ENCODE measurements at places on chromosomes 12 and 14.

- DNase-seq: no peak
Observed at GRCh38 chr12:56590237-56590830, 39.8 kb downstream of the BAZ2A start.

DNA sequence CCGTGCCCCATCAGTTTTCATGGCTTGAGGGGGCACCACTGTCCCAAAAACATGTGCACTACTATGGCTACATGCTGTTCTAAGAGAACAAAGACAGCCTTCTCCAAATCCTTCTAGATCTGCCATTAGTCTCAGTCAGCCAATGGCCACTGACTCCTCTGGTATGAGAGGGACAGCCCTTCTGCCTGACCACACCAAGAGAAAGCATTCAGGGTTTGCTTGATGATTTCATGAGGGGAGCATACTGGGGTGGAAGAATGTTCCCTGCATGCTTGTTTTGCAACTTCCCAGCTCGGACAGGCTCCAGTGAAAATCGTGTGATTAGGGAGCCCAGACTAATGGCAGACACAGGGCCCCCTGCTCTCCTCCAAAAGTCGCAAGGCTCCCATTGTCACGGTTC is 199.6 kb upstream of the ALG10B start:
- no peak for DNase-seq

DNA sequence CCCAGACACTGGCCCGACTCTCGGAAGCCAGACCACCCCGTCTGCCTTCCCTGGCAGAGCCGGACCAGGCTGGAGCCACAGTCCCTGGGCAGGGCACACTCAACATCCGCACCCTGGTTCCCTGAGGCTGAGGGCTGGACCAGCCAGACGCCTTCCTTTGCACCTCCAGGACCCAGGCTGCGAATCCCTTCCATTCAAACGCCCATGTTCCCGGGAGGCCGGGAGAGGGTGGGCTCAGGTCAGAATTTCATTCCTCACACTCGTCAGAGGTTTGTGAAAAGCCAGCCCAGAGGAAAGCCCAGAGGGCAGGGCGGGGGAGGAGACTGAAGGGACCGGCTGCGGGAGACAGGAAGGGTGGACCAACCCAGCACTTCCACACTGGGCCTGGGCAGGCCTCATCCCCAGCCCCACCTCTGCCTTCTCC is 58.7 kb downstream of the LRRC74A start:
- DNase-seq: no peak

- DNase-seq: no peak
Observed at GRCh38 chr12:95473231-95473883, 595 bp upstream of the METAP2 start.

DNA sequence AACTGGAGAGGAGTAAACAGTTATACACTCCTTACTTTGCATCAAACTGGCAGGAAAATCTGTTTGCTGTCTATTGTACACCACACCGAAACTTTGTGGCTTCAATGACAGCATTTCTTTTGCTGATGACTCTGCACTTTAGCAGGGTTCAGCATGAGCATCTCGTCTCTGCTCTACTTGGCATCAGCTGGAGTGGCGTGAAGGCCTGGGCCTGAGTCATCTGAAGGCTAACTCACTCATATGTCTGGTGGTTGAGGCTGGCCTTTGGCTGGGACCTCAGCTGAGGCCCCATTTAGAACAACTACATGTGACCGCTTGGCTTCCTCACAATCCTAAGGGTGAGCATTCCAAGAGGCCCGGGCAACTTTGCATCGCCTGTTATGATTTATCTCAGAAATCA is 28.7 kb upstream of the REP15 start:
- DNase-seq: no peak
